ENCODE measurements at places on chromosomes 11 and 22.

- DNase-seq: no peak
Observed at GRCh38 chr22:20015971-20016733, 471 bp downstream of the ARVCF start.

- DNase-seq: no peak
Observed at GRCh38 chr11:121443688-121444275, 8.3 kb upstream of the SORL1 start.

DNA sequence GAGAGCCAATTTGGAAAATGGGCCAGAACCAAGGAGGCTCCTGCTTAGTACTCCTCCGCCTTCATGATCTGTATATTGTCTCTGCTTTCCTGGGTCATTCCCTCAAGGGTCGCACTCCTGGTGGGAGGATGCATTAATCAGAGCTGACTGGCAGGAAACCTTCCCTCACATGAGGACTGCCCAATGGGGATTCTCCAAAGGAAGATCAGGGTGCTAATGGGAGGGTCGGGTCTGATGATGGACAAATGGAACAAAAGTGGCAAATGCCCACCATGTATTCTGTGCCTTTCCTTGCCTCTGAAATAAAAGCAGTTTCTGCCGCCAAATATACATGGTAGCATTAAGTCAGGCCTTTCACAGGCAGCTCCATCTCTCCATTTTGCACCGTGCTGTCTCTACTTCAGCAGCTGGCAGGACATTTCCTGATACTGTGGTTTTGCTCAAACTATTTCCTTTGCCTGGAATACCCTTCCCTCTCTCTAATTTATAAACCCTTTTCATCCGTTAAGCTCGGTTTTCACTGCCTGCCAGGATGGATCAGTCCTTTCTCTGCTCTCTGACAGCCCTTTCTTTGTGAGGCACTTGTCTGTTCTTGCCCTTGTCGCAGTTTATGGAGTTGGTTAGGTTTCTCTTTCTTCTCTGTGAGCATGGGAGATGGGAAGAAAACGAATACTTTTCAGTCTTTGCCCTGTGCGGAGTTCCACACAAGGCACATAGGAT is 13.5 kb downstream of the SREBF2 start:
- no peak for DNase-seq

DNA sequence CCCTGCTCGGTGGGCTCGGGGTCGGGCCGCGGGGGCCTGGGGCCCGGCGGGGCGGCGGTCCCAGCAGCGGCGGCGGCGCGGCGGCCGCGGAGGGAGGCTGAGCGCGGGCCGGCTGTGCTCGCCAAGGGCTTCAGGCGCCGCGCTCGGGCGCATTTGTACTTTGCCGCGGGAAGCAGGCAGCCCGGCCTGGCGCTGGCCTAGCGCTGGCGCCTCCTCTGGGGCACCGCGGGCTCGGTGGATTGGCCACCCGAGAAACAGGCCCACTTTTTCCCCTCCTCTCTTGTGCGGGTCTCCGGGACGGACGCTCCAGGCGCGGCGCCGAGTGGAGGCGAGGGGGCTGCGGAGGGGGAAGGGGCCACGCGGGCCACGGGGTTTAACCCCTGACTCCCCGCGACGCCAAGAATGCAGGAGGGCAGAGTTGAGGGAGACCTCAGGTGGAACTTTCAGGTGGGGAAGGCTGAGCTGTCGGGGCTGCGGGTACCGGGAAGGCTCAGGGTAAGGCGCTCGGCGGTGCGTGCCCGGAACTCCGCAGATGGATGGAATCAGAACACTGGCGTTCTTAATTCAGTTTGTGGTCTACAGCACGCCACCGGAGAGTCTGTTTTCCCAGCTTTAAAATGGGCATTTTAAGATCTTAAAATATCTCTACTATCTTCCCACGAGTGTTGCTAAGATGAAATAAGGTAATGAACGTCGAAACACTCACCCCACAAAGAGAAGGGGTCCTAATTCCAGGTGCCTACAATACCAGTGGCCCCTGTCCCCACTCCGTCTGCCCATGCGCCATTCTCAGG is at the start of gene CHRDL2:
CHRDL2 (minus strand) TSS at position 126 of the 794 bp plus-strand sequence. CDS start 538 bp downstream, outside the sequence.
- no peak for DNase-seq

DNA sequence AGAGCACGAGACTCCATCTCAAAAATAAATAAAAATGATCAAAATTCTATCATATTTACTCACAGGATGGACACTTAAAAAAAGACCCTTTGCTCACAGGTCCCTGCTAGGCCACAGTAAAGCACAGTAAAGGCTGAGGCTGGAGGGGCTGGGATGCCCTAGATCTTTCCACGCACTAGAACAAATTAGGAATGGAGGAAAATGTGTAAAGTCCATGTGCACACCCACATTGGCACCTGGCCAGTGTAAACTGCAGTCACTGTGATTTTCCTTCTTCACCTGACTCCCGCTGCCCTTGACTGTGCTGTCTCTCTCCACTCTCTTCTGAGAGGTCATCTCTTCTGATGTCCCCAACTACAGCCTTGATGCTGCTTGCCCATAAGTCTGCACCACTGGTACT is 195.5 kb downstream of the EFCAB6 start:
- DNase-seq: no peak

DNA sequence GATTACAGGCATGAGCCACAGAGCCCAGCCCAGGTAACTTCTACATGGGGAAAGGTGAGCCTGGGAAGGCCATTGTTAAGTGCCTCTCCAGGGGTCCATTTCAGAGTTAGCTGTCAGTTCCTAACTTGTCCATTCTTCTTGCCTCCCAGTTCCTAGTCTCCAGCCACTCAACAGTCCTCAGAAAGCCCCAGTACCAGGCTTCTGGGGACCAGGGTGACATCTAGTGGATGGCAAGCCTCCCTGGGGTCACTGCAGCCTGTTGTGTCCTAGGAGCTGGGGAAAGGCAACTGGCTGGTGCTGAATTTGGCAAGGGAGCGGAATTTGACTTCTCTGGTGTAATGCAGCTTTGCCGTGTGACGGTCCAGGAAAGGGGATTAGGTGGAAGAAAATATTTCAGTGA is 2.1 kb downstream of the LGALS12 start:
- no peak for DNase-seq

- peak; percentile 30 for DNase-seq
Observed at GRCh38 chr11:130434521-130435223, 6.3 kb upstream of the ADAMTS8 start.

GRCh38 chr11:100727410-100727809 is 40.3 kb downstream of the ARHGAP42 start:
- no peak for DNase-seq

GRCh38 chr11:13033760-13034533 is 24.8 kb downstream of the RASSF10 start:
- no peak for DNase-seq

- no peak for DNase-seq
Observed at GRCh38 chr11:12240677-12241076, 130.3 kb downstream of the MICAL2 start.

GRCh38 chr22:17726006-17726927 is 48.0 kb downstream of the BID start:
- DNase-seq: no peak

DNA sequence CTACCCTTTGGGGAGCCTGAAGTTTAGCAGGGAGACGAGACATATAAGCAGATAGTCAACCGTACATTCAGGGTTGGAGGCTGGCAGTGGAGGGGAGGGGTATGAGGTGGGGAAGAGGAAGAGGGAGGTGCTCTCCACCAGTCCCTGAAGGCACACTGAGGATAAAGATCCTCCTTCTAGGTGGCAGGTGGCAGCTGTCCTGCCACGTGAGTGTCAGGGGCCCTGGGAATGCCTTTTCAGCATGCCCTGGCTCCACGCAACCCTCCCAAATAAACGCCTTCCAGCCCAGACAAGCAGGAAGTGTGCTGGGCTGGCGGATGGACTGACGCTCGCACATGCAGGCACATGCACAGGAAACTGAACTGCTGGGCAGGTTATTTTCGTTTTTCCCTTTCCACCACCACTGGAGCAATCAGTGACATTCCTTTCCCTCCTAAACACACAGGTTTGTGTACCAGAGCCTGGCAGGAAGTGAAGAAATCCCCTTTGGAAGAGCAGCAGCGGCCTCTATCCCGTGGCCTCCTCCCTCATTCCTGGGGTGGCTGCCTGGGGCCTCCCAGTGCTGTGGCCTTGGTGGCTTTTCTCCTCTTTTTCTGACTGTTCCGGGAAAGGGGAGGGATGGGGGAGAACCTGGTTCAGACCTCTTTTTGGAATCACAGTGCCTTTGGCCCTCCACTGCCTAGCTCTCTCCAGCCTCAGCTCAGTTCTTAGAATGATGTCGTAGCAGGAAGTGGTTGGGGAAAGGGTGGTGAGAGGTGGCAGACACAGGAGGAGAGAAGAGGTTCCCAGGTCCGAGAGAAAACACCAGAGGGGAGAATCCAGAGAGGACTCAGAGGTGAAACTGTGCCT is 157.0 kb upstream of the TIMP3 start:
- no peak for DNase-seq

DNA sequence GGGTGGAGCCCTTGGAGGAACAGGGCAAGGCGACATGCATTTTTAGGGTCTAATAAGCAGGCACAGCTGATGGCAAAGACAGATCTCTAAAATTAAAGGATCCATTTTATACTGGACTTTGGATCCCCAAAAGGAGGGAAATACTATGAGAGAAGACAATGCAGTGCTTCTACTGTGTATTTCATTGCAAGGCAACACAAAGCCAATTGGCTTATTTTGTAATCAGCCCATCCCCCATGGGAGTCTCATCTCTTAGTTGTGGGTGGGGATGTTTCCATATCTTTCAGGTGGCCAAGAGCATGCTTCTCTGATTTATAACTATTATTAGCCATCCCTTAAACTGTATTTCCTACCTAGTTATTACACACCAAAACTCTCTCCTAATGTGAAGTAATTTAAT is 18.5 kb upstream of the EI24 start:
- no peak for DNase-seq

GRCh38 chr11:109968781-109969180 is 124.4 kb upstream of the ZC3H12C start:
- no peak for DNase-seq

DNA sequence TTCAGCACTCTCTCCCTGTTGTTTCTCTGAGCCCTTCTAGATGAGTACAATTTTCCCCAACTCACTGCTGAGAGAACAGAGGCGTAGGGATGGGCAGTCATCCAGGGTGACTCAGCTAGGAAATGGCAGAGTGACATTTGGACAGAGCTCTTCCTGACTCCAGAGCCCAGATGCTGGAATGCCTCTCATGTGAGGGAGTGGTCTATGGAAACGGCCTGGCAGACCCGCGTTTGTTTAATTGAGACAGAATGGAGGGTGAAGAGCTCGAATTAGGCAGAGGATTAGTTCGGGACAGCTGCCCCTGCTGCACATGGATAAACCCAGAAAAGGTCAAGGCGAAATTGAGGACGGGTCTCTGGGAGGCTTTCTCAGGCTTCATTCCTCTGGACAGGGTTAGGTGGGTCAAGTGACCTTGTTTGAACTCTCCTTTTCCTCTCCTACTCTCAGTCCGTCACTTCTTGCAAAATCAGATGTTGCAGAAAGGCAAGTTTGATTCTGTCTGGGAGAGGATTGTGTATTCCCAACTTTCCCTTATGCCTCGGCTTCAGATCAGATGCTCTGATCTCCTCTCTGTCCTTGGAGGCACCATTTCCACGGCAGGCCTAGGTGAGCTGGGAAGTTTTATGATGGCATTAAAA is 7.6 kb upstream of the LMO2 start:
- DNase-seq: no peak

GRCh38 chr11:118202599-118203422 is 22.0 kb downstream of the JAML start:
- peak; percentile 55 for DNase-seq

- no peak for DNase-seq
Observed at GRCh38 chr11:133163463-133164419, 368.6 kb downstream of the OPCML start.

GRCh38 chr11:58788355-58789023 is 56.0 kb downstream of the GLYATL2 start:
- DNase-seq: no peak

DNA sequence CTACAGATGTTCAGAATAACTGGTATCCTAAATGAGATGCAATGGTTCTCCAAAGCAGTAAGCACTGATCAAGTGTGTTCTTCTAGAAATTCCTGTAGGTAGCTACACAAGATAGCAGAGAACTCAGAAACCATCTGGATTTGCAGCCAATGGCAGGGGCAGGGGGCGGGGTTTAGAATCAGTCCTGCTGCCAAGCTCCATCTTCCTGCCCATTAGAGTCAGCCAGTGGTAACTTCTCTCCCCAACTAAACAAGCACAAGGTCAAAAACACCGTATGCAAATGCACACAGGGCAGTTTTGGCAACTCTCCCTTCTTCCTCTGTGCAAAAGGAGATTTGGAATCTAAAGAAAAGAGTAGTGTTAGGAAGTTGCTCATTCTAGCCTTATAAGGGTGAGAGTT is 237.5 kb upstream of the CCDC90B start:
- DNase-seq: no peak

DNA sequence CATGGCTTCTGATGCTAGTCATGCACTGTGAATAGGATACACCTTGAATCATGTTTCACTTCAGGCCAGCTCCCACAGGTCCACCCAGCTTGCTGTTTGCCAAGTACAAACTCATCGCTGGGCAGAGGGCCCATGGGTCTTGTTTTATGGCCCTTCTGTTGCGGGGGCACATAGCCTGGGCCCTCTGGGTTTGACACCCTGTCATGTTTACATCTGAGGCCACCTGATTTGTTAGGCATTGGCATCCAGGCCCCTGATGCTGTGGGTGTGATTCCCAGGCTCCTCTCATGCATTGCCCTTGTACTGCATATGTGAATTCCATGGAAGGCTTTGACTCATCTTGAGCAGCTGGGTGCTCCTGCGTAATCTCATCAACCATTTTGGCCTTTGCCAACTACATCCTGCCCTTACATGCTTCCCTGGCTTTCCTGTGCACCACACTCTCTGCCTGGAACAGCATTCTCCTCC is 32.6 kb downstream of the PPFIBP2 start:
- no peak for DNase-seq

DNA sequence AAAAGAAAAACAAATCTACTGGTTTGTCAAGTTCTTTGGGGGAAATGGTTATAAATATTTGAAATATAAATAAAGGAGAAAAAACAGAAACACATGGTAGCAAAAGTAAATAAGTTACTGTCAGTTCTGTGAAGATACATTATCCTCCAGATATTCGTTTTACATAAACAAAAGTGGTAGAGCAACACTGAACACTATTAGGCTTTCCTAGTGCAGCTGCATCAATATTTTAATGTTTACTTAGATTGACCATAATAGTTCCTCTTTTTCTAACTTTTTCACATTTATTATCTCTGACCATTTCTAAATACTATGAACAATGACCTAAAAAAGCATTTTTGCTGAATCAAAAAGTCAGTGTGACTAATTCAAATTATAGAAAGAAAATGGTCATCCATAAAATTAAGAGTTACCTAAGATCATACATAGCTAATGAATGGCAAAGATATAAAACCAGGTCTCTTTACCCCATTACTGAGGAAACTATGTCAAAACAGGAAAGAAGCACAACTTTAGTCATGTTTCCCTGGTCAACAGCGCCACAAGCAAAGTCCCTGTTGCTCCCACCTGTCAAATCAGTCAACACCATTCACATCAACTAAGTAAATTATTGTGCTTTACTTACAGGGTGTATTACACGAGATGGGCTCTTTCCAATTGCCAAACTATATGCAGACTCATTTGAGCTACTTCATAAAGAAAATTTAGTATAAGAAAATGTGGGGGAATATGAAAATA is 38.5 kb downstream of the SBF2 start:
- DNase-seq: no peak

Measured in stimulated activated CD8-positive, alpha-beta memory T cell treated with anti-CD3 and anti-CD28 coated beads, Interleukin-4, amount 100 ng/mL, for 4 hours (primary cell).